Fibroblast of skin of left quadriceps (primary cell): ENCODE measurements at places on chromosomes 5 and 9.
A peak's percentile ranks its signal among the peaks of the same experiment; 100 is the strongest.

DNA sequence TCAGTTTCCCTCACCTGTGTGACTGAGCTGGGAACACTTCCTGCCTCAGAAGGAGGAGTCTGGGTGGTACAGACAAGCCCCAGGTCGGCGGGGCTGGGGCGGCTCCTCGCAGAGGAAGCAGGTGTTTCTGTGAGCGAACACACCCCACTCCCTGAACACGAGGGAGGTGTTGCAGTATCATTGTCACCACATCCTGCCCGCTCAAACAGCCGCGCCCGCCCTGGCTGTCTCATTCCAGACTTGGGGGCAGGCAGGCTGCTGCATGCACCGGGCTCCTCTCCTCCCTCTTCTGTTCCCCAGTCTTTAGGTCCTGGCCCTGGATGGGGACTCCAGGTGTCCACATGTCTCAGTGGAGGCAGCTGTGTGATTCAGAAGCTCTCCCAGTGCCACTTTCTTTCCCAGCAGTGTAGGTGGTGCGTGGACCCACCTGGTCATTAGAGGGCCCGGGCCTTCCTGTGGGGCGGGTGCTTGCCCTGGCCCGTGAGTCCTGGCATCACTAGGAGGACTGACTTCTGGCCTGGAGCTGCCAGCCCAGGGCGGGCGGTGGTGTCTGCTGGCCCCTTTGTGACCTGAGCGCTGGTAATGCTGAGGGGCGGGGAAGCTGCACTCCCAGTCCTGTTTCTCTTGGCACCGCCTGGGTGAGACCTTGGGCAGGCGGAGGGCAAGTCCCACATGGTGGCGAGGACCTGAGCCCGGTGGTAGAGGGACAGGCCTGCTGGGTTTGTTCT is 18.3 kb upstream of the PHYHD1 start:
- DNase-seq, result no peak

DNA sequence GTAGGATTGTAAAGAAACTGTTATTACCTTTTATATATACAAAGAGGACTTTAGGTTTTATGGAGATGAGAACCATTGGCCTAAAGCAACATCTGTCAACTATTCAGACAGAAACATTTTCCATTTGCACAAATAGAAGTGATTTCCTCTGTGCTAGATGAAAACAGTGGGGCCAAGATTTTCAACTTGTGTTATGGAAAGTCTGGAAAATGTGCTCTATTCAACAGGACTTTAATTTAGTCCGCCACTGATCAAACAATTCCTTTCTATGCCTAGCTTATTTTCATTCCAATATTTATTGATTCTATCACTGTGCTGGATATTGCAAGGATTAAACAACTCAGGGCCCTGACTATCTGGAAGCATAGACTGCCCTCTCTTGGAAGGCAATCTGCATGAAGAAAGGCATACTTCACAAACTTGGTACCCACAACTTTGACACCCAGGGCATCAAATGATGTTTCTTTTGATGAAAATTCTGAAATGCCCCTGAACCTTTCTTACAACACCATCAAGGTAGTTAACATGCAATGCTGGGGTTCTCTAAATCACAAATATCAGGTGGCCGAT is 126.6 kb upstream of the HMHB1 start:
- DNase-seq, result no peak

GRCh38 chr9:71485326-71485725 is 283.0 kb downstream of the CEMIP2 start:
- DNase-seq, result no peak

DNA sequence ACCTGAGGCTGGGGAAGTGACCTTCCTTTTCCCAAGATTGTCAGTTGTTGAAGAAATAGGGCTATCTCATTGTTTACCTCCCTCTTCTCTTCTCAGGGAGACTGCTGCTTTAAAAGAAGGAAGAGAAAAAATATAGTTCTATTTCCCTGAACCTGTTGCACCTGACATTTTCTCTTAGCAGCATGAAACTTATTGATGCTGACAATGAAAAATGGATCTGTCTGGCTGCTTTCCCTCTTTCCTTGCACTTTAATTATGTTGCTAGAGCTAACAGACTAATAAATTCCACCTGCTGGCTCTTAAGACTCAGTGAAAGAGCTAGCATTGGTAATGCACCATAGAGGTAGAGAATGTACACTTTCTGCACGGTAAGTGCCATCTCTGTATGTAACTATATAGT is 6.2 kb upstream of the CKMT2 start:
- DNase-seq, result no peak

DNA sequence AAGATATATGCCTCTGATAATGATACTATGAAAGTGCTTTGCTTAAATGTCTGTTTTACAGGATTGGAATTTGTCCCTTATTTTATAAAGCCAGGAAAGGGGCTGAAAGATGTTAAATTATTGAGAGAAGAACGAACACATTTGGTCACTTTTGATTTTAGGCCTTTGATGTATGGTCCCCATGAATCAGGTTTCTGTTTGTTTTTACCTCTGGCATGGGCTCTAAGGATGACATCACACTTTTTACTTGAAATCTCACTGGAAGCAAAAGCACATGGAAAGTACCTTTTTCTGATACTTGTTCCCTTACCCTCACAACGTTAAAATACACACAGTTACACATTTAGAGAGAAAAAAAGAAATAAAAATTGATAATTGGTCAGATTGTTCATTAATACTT is 6.9 kb downstream of the OTULIN start:
- DNase-seq, result no peak

DNA sequence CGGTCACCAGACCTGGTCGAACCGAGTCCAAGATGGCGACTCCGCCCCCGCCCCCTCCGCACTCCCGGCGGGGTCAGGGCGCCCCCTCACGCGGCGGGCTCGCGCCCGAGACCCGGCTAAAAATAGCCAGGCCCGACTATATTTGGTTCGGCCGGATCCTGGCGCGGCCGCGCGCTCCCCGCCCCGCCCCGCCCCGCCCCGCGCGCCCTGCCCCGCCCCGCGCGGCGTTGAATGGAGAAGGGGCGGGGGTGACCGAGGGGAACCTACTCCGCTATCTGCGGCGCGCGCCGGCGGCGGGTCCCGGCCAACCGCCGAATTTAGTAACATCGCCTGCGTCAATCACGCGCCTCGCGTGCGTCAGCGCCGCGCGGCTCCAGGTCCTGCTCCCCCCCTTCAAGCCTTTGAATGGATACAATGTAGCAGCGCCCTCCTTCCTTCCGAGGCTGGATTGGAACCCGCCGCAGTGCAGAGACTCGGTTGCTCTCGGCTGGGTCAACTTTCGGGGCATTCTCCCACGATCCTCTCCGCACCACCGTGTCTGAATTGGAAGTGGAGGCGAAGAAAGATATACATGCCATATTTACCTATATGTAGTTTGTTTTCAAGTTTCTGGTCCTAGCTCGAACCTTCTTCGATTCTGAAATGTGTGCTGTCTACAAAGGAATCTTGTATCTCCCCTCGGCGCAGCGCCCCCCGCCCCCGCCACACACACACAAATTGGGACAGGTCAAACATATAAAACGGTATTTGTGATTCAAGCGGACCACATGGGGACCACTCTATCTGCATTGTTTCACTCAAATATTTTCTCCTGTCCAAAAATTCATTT is 1.6 kb upstream of the NR4A3 start:
- peak; percentile 90 for DNase-seq

GRCh38 chr5:159156426-159157238 is 52.7 kb downstream of the RNF145 start:
- peak; percentile 40 for DNase-seq

DNA sequence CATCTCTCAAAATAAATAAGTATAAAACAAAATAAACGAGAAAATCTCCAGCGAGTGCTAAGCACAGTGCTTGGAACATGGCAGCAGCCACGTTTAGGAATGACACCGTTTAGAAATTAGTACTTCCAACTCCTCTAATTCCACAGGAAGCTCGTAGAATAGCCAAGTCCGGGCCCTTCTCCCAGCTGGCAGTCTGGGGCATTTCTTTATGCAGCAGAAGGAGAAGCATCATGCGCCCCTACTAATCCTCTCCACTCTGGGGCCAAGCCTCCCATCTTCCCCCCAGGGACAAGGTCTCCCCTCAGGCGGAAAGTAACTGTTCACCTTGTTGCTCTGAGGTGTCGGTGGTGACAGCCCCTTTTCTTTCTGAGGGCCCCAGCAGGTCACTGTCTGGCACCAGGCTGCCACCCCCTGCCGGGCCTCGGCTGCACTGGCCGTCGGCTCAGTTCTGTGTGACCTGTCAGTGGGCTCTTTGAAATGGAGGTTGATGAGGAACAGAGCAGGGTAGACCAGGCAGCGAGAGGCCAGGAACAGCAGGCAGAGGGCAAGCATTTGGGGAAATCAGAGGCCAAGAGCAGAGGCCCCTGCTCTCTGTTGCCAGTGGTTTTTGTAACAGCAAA is 113.5 kb upstream of the WWC1 start:
- no peak for DNase-seq

DNA sequence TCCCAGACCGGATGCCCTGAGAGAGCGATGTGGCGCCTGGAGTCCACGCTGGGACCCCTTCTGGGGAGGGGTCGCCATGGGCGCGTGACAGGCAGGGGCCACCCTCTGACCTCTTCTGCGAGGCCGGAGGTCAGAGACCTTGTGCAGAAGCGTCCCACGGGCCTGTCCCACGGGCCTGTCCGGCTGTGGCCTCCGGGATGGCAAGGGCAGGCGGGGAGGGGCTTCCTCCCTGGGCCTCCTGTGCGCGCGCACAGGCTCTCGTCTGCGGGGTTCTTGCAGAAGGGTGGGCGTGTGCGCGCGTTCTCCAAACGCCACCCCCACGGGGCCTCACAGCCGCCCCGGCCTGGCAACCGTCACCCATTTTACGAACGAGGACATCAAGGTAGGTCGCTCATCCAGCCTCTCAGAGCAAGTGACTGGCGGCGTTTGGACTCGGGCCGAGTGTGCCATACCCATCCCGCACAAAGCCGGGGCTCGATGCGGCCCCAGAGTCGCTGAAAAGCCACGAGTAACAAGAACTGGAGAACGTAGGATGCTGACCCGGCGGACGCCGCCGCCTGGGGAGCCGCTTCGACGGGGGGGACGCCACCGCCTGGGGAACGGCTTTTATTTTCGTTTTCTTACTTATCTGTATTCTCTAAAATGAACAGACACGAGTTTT is 897 bp downstream of the AHRR start:
- DNase-seq, result no peak

DNA sequence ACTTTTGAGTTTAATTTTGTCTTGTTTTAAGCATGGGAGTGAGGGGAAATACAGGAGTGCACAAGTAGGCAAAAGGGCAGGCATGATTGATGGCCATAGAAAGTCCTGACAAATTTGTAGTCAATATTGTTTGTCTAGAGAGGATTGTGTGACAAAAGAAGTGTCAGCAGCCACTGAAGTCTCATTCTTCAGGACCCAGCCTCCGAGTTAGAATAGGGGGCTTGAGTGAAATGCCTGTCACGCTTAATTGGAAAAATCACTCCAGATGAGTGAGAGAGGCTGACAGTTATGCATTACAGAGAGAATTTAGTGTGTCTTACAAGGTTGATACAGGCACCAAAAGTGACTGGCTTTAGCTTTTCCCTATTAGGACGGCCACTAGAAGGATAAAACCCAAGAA is 81.9 kb upstream of the RPS23 start:
- no peak for DNase-seq

DNA sequence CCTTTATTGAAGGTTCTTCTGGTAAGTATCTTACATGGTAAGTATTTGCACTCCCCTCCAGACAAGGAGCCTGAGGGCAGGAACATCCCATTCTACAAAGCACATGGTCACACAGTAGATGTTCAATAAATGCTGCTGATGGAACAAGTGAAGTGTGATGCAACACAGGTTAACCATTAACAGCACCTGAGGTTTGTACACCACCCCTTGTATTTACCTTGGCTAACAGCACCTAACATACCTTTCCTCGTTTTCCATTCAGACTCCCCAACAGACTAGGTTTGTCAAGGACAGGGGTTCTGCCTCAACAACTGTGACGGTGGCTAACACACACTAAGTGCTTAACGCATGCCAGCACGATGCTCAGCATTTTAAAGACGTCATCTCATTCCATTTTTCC is 213.6 kb downstream of the MAPKAP1 start:
- DNase-seq, result no peak

GRCh38 chr5:37247496-37247895 is 1.7 kb downstream of the CPLANE1 start:
- DNase-seq, result no peak

- DNase-seq, result no peak
Measured at GRCh38 chr9:12783767-12784460, 9.1 kb downstream of the LURAP1L start.

DNA sequence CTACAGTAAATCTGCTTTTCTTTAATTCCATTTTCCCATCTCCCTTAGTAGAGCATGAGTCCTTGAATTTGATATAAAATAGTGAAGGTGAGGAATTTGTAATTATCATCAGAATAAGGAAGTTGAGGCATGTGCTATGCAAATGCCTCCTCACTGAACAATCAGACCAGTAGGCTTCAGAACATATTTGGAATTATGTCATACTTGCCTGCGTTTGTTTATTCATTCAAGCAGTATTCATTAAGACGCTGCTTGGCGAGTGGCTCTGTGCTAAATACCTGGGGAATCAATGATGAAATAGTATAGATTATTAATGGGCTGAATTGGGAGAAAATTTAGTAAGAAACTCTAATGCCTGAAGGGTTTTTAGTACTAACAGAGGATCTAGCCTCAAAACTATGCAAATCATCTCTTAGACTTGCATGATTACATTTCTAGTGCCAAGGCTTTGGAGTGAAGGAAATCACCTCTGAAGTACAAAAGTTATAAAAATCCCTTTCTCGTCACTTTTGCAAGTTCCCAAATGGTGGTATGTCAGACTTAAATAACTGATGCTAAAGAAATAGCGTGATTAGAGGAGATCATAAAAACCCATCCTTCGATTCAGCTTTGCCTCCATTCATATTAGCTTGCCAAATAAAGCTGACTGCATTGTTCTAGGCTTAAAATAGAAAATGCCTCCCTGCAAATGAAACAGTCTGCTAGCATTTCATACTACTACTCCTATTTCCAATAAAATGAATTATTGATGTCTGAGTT is 141.7 kb downstream of the PCSK5 start:
- DNase-seq, result no peak

GRCh38 chr5:149614034-149614907 is 33.0 kb downstream of the ARHGEF37 start:
- no peak for DNase-seq

GRCh38 chr9:109956717-109957440 is 176.9 kb downstream of the PALM2AKAP2 start:
- DNase-seq, result no peak

DNA sequence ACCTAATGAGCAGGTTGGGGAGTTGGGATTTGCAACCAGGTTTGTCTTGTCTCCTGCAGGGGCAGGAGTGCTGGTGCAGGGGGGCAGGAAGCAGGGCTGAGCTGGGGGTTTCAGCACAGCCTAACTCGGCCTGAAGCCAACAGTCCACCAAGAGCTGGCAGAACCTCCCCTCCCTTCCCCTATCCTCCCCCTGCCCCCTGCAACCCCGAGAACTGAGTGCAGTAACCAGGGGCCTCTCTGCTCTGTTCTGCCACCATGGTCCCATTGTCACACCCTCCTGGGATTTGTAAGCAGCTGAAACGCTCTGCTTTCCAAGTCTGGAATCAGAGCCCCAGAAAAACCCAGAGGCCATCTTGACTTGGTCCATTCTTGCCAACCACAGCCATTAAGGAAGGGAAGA is 72.9 kb downstream of the ARHGEF37 start:
- no peak for DNase-seq

- DNase-seq, result no peak
Measured at GRCh38 chr5:119452060-119452372, 281 bp upstream of the HSD17B4 start.
